CD8-positive, alpha-beta T cell (primary cell): ENCODE measurements at places on chromosomes 6 and 20.

DNA sequence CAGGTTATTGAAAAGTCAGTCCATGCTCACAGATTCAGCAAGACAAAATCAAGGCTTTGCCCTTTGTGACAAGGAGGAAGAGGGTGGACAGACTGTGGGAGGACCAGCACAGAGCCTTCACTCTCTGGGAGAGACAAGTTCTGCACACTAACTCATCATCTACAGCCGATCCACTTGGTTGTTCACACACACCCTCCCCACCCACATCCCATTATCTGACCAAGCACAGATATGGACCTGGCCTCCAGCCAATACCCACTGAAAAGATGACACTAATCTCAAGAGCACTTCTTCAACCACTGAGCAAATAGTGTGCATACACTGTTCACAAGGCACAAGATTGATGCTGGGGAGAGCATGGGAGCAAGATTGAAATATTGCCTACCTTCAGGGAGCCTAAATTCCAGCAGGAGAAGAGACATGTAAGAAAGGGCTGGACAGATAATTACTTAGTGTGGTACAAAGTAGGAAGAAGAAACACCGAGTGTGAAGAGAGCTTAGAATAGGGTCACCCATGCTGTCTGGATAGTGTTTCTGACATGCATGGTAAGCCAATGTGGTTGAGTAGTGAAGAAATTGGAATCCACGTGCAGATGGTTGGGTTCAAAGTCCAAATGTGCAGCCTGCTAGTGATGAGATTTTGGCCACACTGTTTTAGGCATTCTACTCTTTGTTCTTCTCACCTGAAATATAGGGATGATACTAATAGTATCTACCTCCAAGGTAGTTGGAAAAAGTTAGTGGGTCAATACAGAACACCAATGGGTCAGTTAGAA is 21.7 kb upstream of the IL17A start:
- DNase-seq, result no peak

- no peak for DNase-seq
These were observed 164.3 kb downstream of the VEGFA start for GRCh38 chr6:43934183-43934802.

- DNase-seq, result no peak
These were observed 713.3 kb downstream of the COL12A1 start for GRCh38 chr6:74492587-74492986.

- no peak for DNase-seq
These were observed 2.5 kb downstream of the WTAP start for GRCh38 chr6:159729598-159730331.

DNA sequence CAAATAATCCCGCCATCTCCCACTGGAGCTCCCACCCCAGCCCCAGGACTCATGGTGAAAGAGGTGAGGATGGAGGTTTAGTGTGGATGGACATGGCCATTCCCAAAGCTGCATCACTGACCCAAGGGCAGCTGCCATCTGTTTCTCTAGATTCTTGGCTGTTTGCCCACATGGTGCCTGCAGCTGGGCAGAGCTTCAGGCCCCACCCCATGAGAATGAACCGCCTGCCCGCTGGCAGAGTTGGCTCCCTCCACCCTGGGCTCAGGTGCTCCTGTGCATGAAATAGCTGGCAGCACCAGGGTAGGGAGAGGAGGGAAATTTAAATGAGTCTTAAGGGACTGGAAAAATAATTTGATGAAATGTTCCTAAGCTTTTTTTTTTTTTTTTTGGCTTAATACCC is 17.4 kb downstream of the SCML4 start:
- no peak for DNase-seq

- no peak for DNase-seq
These were observed 59.0 kb downstream of the PSMG4 start for GRCh38 chr6:3317741-3318211.

GRCh38 chr20:20547221-20547875 is 165.1 kb downstream of the RALGAPA2 start:
- no peak for DNase-seq

DNA sequence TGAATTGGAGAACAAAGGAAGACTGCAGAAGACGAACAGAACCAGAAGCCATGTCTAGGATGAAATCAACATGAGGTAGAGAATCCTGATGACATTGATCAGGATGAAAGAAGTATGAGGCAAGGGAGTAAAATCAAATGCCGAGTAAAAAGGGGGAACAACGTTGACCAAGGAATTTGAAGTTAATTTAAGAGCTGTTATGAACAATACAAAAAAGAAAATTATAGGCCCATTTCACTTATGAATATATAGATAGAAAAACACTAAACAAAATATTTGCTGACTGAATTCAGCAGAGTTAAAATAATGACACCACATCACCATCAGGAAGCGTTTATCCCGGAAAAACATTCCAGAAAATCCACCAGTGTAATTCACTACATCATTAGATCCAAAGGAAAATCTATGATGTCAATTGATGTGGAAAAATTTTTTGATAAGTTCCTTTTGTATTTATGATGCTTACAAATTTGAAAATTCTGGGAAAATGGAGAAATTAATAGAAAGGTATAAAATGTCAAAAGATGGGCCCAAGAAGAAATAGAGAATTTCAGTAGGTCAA is 8.1 kb upstream of the CCN5 start:
- DNase-seq, result no peak

DNA sequence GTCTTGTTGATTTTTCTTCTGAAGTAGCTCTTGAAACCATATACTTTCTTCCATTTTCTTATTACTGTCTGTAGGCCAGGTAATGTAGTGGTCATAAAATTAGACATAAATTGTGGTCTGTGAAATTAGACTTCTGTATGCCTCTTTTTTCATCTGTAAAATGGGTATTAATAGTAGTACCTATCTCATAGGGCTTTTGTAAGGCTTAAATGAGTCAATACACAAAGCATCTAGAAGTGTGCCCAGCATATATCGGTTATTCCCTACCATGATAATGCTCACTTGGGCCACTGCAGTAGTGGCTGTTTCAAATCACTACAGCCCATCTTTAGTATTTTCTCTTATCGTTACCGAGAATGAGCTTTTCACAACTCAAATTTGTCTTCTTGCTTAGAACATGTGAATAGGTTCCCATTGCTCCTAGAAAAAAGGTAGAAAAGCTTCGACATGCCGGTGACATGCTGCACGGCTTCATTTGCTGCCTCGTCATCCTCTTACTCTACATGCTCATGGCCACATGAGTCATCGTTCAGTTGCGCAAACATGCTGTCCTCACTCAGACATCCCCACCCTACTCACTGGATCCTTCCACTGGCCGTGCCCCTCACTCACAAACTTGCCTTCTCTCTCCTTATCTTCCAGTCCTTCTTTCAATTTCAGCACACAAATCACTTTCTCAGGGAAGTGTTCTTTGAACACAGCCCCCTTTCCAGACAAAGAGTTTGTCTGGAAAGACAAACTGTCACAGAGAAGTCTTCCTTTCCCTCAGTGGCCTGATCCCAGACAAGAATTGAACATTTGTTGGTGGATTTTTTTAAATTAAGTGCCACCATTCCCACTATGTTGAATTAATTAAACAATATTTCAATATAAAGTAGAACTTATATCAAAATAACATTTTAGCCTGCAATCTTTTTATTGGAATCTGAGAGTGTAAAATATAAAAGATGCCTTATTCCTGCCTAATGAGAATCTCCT is 32.2 kb upstream of the ERVFRD-1 start:
- DNase-seq, result no peak

- DNase-seq, result no peak
These were observed 72.6 kb downstream of the CDKAL1 start for GRCh38 chr6:20606831-20607230.

GRCh38 chr6:110841266-110841665 is 26.0 kb upstream of the CDK19 start:
- DNase-seq, result no peak

DNA sequence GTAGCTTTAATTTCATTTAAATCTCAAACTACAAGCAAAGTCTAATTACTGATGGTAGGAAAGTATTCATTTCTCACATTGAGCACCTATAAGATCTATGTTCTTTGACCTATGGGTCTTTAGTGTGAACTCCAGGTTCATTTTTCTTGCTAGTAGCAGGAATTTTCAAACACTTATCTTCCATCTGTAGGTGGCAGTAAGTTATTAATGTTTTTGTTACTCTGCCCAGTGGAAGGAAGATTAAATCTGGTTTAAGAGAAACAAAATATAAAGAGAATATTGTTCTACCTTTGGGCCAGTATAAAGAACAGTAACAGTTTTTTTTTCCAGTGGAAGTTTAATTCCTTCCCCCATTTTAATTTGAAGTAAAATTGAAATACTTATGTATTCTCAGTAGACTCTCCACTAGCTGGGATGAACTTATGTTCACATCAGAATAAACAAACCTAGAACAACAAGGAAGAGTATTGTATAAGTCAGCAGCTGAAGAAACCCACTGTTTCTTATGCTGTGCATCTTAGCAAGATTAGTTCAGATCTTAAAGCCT is 328.2 kb downstream of the PHF3 start:
- no peak for DNase-seq

GRCh38 chr6:35240838-35241801 is 18.4 kb upstream of the ZNF76 start:
- peak; percentile 80 for DNase-seq

DNA sequence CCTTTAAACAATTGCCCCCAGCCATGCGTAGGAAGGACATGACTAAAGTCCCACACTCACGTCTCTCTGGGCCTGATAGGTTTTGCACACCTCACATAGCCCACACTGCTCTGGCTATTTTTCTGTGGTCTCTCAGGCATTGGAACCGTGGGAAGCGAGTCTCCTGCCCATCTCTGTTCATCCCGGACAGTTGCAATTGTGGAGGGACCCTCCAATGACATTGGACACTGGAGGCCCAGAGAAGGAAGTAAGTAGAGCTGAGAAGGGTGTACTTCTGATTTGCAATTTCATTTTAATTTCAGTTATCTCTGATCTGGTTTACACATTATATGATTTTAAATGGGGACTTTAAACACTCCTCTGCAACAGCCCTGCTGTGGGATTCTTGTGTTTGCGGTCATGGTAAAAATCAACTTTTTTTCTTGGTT is 23.3 kb upstream of the CST3 start:
- no peak for DNase-seq

DNA sequence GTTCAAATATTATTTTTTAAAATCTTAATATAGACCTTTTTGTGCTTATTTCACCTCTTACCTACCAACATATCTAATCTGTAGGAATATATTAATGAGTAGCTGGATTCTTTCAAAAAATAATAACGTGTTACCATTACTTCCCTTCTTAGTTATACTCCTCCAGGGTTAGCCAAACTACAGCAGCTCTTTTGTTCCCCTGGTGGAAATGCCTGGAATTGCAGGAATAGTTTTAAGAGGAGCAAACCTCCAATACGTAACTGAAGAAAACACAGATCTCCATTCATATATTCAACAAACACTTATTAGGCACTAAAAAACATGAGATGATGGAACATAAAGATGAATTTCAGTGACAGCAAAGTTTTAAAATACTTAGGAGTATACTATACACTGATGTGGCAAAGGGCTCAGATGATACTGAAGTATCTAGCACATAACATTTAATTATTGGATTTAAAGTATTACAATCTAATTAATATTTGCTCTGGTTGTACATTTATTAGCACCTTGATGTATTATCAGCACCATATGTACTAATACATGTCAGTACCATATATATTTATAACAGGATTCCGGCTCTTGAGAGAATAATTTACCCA is 78.3 kb downstream of the TBX18 start:
- DNase-seq, result no peak

DNA sequence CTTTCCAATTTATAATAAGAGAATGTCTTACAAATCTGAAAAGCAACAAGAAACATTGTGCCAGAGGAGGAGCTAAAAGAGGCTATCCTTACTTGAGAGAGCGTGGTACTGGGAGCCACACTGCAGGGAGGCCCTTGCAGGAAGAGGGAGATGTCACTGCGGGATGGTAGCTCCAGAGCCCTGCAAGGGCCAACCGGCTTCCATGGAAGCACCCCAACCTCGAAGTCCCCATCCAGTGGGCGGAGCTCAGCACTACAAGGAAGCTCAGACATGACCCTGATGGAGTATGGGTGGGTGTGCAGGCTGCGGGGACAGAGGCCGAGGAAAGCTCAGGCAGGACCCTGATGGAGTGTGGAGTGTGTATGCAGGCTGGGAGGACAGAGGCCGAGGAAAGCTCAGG is 57.8 kb upstream of the RPS6KA2 start:
- DNase-seq, result no peak

- DNase-seq, result no peak
These were observed 909 bp downstream of the DNAAF9 start for GRCh38 chr20:3406481-3407039.

GRCh38 chr6:33252759-33253158 is 18.9 kb downstream of the VPS52 start:
- no peak for DNase-seq

- no peak for DNase-seq
These were observed 38.7 kb downstream of the C6orf132 start for GRCh38 chr6:42103753-42104094.

DNA sequence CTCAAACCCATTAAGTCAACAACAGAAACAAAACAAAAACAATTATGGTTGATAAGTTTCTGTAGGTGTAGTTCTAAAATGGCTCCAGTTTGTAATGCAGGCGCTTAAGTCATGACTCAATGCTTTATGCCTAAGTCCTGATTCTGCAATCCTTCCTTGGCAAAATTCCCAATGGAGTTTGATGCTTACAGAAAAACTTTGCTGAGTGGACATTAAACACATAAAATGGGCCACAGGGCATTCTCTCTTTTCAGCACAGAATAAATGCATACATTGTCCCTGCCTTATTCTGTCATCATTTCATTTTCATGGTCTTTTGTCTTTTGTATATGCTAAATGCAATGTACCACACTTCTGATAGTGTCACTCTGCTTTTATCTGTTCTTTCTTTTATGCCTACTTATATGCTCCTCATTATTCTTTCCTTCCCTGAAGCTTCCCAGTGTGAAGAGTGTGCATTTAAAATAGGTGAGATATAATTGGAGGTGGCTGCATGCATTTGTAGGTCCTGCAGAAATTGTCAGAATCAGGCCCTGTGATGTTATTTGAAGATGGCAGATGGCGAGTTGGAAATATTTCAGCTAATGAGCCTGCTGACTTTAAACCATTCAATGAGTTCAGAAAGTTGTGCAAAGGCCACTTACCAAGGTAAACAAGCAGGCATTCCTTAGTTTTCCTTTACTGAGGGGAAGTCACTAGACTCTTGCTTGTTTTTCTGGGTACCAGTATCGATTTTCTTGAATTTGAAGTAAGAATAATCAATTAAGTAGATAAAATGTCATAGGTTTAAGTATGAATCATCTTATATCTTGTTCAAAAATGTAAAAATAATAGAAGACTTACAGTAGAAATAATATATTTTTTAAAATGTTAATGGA is 313.1 kb downstream of the TRDN start:
- no peak for DNase-seq
